NCI-H460 (cell line): ENCODE measurements at places on chromosomes 13 and 19. TPM values are rescaled to one million over a fixed set of nuclear protein-coding genes. Genes with fewer than 3 reads are reported as not detected.

Gene ACTMAP
- 1.6 and 2.1 TPM in 2 replicates for total RNA-seq

Gene C19orf18
- not detected in 2 replicates for total RNA-seq

Gene RNF113B
- not detected in 2 replicates for total RNA-seq

Gene FCGBP
- 0.02 and 0.06 TPM in 2 replicates for total RNA-seq

Gene KLK4
- not detected in 2 replicates for total RNA-seq

Gene SH2D3A
- total RNA-seq, result 8.1 and 11.4 TPM in 2 replicates

DNA sequence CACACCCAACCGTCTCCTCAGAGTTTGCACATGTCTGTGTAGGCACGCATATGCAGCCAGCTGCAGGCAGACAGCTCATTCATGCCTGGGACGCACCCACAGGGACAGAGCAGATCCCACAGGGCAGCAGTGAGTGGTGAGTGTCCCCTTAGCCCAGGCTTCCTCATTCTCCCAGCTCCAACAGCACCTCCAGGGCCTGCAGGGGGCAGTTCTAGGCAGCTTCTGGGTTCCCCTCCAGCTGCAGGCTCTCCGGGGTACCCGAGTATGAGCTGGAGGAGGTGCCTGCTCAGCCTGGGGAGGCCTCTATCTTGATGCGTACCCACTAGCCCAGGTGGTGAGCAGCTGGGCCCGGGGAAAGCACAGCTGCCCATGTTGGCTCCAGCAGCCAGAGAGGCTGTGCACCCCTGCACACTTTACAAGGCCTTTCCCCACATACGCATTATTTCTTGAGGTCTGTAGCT is 1.3 kb upstream of the SHANK1 start:
- DNase-seq, result no peak

DNA sequence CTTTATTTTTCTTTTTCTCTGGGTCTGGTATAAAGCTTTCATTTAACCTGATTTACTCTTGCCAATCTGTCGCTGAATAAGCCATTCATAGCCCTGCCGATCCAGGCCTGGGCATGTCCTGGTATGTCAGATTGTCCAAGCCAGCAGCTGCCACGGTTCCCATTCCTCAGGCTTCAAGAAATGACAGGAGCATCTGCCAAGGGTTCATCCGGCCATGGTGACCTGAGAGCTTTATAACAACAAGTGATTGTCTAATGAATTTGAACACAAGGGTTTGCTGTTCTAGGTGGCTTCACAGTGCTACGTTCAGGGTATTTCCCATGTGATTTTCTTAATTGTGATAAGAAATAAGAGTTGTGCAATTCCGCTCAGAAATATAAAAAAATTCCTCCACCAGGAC is 20.0 kb downstream of the PNMA8A start:
- no peak for DNase-seq

GRCh38 chr13:41150058-41150457 is 17.5 kb upstream of the KBTBD6 start:
- no peak for DNase-seq

DNA sequence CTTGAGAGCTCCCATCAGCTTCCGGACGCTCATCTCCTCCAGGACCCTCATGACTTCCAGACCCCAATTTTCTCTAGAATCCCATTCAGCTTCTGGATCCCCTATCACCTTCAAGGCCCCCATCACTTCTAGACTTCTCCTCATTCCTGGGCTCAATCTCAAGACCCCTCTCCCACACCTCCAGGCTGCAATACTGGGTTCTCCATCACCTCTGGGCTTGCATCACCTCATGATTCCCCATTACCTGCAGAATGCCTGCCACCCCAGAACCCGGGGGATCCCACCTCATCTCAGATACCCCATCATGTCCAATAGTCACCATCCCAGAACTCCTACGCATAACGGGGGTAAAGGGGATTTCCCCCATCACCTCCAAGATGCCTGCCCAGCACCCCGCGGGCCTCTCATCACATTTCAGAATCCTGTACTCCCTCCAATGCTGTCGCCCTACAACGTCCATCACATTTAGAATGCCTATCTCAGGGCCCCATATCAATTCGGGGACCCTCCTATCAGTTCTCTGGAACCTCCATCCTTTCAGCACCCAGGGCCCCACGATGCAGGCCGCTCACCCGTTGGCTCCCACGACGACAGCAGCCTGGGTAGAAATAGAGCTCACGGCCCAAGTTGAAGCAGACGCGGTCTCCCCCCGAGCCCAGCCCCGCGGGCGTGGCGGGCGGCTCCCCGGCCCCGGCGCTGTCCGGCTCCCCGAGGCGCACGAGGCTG is 738 bp downstream of the DMWD start:
- no peak for DNase-seq

DNA sequence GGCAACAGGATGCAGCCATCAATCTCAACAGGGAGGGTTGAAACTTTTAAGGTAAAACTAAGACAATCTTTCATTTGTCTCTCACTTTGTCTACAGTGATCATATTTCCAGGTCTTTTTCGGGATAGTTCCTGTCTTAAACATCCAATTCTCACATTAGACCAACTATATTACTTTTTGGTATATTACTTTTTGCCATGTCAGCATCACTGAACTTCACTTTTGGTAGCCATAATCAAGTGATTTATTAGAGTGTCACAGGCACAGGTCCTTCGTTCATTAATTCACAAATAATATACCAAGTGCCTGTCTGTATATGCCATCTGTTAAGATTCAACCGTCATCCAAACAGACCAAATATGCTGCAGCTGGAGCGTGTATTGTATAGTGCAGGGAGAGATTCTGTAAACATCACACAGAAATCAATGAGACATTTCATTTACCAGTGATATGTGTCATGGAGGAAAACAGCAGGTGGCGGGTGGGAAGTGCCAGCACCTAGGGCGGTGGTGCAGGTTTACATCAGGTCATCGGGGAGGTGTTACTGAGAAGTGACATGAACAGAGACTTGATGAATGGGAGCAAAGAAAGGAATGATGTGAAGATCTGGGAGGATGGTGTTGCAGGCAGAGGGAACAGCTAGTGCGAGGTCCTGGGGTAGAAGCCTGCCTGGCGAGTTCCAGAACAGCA is 24.9 kb downstream of the ARHGEF7 start:
- DNase-seq, result no peak

DNA sequence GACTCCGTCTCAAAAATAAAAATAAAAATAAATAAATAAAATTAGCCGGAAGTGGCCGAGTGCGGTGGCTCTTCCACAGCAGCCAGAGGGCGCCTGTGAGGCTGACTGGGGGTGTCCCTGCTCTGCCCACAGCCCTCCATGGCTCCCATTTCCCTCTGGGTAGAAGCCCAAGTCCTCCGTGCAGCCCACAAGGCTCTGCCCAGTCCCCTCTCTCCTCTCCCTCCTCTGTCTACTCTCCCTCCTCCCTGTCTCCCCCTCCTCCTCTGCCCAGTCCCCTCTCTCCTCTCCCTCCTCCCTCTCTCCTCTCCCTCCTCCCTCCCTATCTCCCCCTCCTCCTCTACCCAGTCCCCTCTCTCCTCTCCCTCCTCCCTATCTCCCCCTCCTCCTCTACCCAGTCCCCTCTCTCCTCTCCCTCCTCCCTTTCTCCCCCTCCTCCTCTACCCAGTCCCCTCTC is 20.4 kb downstream of the MISP start:
- DNase-seq, result no peak

DNA sequence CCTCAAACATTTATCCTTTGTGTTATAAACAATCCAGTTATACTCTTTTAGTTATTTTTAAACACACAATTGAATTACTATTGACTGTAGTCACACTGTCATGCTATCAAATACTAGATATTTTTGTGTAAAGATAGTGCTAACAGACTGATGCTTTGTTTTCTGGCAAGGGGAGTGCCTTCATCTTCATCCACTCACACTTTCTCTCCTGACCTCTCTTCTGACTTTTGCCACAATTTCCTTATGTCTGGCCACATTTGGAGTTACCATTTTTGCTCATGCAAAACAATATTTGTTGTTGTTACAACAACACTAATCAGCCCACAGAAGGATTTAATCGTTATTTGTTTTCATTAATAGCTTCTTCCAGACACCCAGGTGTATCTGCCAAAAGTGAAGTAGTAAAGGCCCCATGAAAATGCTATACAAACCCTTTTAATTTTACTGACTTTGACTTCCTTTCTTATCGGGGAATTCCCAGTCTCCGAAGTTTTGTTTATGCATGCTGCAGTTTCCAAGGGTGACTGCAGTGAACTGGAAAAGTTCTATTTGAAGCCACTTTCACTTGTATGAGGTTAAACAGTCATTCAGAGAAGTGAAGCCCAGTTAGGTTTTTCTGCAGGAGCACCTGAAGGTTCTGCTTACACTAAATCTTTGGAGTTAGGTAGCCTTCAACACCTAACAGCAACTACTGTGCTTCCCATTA is 66.1 kb upstream of the FRY start:
- DNase-seq, result no peak

DNA sequence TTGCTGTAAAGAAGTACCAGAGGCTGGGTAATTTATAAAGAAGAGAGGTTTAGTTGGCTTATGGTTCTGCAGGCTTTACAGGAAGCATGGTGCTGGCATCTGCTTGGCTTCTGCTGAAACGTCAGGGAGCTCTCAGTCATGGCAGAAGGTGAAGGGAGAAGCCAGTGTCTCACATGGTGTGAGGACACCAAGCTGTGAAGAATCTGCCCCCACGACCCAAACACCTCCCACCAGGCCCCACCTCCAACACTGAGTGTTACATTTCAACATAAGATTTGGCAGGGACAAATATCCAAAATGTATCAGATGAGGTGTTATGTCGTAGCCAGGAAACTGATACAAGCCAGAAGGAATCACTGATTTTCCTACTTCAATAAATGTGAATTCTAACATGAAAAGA is 136.5 kb downstream of the CYSLTR2 start:
- no peak for DNase-seq

- DNase-seq, result no peak
These were observed 17.5 kb downstream of the CUL4A start for GRCh38 chr13:113226873-113227450.

GRCh38 chr19:33459222-33460090 is 62.1 kb downstream of the PEPD start:
- DNase-seq, result no peak

- DNase-seq, result no peak
These were observed 24.2 kb upstream of the COG6 start for GRCh38 chr13:39631307-39631706.

DNA sequence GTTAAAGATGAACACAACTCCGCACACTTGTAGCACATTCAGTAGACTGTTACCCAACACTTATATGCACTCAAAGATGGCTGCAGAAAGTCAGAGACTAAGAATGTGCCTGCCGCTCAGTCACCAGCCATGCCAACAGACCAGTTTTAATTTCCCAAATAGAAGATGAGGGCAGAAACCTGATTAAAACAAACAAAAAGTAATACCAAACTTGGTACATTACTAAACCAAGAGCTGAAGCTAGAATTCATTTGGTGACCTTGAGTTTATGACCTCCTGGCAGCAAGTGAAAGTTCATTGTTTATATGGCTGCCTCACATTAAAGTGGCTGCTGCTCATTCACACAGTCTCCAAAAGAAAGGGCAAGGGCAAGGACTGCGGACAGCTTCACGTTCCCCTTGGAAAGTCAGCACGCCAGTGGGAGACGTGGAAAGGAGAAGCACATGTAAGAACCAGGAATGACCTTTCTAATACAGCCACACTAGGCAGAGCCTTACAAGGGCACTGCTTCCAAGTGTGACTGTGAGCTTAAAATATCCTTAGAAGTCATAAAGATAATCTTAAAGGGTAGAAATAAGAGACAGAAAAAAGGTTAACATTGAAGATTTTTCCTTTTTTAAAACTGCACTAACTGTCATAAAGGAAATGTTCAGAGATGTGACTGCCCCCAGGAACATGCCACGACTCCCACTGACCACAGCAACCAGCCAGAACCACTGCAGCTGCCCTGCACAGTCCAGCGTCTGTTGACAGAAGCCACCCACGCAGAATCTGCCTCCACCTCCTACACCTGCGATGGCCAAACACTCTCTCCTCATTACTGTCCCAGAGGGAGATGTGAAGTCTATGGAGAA is 73.5 kb downstream of the STK24 start:
- no peak for DNase-seq
